ENCODE measurements at places on chromosomes 2 and 18.

DNA sequence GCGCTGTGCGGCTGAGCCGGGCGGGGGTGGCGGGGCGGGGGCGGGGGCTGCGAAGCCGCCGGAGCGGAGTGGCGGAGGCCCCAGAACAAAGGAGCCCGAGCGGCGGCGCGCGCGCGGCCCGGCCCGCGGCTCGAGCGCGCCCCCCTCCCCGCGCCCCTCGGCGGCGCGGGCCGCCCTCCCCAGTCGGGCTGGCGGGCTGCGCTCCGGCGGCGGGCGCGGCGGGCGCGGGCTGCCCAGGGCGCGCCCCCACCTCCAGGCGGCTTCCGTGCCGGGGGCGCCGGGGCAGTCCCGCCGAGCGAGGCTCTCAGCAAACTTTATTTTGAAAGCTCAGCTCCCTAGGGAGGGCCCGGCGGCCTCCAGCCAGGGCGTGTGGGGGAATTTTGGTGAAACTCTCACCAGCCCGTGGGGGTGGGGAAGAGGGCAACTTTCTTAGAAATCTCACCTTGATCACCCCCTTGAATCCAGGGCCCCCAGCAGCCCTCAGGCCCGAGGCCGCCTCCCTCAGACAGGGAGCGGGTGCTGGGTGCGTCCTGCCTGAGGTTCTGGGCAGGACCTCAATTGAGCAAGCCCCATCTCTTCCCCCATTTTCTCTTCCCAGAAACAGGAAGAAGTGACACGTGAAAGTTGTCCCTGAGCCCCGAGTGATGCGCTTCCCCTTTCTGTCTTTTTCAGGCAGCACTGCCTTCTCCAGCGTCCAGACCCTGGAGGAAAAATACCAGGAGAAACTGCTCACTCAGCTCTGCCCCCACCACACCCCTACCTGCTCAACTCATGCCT is 786 bp downstream of the TET3 start:
- no peak for DNase-seq

DNA sequence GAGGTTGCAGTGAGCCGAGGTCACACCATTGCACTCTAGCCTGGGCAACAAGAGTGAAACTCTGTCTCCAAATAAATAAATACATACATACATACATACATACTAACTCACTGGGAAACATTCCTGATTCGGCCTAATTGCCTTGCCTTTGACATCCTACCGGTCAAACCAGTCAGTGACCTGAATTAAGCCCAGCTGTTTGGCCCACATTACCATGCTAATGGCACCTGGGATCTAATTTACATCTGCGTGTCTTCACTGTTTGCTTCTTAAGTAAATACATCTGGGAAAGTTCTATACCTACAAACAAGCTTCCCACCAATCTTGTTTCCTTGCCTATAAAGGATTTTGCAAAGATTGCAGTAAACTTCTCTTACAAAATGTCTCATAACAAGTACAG is 230.2 kb upstream of the ZC3H15 start:
- no peak for DNase-seq

DNA sequence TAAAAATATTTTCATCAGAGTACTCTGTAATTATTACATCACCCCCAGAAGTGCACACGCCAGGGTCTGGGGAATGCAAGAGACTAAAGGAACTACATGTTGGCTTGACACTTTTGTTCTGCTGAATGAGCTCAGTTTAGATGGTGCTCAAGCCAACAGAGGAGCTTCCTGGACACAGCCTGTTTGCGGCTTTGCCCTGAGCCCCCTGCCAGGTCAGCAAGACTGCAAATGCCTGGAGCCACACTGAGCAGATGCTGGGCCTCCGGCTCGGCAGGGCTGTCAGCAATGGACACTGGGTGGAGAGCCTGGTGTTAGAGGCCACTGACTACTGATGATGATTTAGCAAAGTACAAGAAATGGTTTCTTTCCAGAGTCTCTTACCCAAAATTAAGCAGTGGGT is 31.9 kb downstream of the PTPN18 start:
- DNase-seq: no peak

DNA sequence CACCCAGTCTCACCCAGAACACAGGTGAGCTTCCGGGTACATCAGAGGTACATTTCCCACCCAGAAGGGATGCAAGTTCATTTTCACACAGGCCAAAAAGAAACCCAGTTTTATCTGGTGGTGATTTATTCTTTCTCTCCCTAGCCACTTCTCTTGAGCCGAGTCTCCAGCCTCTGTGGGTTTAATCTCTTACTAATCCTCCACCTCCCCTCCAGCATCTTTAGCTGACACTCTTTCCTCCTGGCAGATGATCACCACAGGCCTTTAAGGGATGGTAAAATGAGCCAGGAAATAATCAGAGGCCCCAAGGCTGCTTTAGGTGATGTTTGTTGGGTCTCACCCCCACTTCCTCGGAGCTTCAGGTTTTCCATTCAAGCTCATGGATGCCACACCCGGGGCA is 145.7 kb upstream of the DLX2 start:
- no peak for DNase-seq

DNA sequence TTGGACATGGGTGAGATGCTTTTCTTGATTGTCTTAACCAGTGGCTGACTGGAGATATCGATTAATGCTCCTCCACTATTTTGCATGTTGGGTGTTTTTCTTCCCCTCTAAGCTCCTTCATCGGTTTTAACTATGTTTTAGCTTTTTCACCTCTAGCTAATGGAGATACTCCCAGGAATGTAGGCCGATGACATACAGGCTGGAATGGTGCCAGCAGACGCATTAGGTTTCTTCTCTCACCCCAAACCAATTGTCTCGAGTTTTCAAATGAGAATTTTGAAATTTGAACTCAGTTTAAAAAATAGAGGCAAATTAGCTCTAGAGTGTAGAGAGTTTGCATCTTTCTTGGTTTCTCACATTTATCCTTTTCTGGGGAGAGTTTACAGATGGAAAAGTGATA is 247.6 kb downstream of the RPRM start:
- DNase-seq: no peak

DNA sequence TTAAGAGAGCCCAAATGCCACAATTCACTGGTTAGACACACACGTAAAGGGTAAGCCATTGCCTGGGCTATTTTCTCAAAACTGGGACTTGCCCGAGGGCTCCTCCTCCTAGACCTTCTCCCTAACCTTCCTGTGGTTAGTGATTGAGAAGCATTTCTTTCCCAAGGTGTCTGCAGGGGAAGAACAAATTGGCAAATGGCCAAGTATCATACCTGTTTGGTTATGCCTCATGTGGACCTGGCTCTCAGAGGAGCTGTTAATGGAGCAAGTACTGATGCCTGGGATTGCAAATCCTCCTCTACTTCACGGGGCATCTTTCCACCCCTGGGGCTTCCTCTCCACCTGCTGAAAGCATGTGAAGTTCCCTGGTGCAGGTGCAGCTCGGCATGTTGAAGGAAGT is 187.5 kb upstream of the CYRIA start:
- DNase-seq: no peak

- no peak for DNase-seq
These were observed 30.9 kb downstream of the GAREM1 start for GRCh38 chr18:32439802-32440201.

DNA sequence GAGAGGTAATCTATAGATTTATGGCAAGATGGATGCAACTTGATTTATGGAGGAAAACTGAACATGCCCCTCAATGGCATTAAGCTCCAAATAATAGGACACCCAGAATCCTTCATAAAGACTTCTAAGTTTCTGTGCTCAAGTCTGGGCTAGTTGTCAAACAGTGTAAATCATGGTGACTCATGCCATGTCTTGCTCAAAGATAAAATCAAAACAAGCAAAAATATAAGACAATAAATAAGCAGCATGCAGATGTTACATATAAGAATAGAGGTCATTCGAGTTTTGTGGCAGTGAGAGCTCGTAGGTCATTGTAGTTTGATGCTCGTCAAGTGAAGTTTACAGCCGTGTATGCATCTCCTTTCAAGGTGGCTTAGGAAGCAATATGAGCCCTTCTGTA is 403.2 kb downstream of the THSD7B start:
- no peak for DNase-seq

DNA sequence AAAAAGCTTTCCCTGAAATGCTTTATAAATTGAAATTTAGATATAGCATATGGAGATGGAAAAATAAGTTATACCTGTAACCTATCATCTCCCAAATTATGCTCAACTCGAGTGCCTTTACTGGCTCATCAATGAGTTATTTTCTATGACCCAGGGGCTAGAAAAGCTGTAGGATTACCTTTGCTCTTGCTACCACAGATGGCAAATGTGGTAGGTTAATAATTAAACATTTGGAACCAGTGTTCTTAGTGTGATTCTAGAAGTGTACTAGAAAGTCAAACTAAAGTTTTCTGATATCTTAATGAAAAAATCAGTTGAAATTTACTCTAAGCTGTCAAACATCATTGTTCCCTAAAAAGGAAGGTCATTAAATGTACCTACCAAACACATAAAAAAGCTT is 22.5 kb downstream of the ALS2 start:
- no peak for DNase-seq

GRCh38 chr2:6826081-6826913 is 39.4 kb downstream of the CMPK2 start:
- DNase-seq: peak; percentile 25

DNA sequence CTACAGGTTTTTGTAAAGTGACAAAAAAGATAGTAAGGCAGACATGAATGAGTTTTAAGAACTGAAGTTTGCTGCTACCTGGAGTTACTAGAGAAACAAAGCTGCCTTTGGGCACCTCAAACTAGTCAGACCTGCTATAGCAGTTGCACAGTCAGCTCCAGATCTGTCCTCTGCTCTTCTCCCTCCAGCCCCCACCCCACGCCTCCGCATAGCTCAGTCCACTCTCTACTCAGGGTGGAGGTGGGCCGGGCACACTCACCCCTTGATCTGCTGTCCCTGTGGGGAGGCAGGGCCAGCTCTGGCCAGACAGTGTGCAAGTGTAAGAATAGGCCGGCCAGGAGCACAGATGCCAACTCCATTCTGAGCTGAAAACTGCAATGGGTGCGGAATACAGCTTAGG is 4.1 kb downstream of the SERTAD2 start:
- DNase-seq: no peak

DNA sequence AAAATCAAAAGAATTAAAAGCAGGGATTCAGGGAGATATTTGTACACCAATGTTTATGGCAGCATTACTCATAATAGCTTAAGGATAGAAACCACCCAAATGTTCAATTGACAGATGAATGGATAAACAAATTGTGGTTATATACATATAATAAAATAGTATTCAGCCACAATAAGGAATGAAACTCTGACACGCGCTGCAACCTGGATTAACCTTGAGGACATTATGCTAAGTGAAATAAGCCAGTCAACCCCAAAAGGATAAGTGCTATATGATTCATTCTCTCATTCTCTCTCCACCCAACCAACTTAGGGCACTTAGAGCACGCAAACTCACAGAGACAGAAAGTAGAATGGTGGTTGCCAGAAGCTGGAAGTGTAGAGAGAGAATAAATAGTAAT is 216.8 kb upstream of the SLC14A2 start:
- DNase-seq: no peak

DNA sequence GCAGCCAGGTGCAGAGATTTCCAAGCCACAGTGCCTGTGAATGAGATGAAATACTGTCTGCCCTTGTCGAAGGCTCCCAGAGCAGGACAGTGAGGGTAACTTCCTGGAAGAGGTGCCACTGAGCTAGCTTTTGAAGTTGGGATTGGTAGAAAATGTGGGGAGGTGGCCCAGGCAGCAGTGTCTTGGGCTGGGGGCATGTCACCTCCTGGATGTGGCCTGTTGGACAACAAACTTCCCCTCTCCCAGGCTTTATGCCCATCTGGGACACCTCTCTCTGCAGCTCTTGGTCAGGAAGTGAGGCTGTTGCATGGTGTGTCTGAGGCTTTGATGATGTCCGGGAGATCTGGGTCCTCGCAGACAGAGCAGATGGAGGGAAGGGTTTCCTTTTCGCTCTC is 151.4 kb downstream of the DYSF start:
- DNase-seq: no peak

DNA sequence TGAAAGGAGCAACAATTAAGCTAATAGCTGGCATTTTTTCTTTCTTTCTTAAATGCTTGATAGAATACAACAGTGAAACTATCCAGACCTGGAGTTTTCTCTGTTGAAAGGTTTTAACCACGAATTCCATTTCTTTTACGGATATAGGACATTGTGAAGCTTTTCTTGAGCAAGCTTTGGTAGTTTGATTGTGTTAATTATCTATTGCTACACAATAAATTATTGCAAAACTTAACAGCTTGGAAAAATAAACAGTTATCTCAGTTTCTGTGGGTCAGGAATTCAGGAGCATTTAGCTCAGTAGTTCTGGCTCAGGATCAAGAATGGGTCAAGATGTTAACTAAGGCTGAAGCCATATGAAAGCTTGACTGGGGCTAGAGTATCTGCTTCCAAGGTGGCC is 11.7 kb downstream of the PHOSPHO2 start:
- DNase-seq: no peak

DNA sequence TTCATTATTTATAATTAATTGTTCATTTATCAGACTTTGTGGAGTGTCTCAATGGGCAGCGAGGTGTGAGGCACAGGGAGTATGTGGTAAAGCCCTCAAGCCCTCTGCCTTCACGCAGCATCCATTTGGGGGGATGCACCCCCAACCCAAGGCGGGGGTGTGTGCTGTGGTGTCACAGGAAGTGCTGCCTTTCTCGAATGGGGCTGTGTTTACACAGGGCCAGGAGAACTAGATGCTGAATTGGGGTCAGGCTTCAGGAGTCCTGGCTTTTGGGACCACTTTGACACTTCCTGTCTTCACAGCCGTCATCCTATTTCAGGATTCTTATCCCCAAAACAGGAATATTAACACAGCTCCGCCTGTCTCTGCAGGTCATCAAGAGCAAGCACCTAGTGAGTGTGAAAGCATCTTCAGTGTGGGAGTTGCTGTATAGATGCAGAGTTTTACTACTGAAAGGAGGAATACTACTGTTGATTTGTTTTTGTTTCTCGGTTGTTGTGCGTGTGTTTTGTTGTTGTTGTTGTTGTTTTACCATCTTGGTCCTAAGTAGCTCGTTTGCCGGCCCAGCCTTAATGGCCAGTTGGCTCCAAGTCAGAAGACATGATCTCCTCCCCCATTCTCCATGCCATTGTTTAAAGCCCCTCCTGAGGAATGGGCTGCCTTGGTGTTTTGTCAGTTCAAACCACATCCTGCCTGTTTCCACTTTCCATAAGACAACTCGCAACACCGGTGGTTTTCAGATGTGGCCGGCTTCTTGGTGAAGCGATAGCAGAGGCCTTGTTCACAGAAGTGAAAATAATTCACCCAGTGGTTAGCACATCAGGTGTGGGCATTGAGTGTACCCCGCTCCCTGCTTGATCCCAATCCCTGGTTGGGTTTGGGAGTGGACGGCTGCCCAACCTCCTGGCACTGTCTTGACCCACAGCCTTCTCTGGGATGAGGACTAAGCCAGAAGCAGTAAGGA is 221.3 kb downstream of the BCL2 start:
- no peak for DNase-seq

DNA sequence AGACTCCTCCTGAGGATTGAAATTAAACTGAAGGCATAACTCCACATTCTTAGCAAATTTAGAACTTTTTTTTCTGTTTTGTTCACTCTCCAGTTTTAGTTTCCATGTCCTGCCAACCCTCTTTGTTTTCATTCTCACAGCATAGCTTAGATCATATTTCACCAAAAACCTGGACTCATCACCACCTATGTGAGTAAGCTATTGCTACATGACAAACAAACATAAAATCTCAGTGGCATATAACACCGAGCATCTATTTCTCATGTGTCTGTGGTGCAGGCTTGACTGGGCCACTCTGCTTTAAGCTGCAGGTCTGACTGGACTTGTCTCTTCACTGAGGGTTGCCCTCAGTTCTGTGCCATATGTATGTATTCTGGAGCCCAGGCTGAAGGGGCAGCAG is 385.2 kb downstream of the ARHGAP15 start:
- DNase-seq: no peak
